ENCODE measurements at places on chromosomes 6 and 20.

DNA sequence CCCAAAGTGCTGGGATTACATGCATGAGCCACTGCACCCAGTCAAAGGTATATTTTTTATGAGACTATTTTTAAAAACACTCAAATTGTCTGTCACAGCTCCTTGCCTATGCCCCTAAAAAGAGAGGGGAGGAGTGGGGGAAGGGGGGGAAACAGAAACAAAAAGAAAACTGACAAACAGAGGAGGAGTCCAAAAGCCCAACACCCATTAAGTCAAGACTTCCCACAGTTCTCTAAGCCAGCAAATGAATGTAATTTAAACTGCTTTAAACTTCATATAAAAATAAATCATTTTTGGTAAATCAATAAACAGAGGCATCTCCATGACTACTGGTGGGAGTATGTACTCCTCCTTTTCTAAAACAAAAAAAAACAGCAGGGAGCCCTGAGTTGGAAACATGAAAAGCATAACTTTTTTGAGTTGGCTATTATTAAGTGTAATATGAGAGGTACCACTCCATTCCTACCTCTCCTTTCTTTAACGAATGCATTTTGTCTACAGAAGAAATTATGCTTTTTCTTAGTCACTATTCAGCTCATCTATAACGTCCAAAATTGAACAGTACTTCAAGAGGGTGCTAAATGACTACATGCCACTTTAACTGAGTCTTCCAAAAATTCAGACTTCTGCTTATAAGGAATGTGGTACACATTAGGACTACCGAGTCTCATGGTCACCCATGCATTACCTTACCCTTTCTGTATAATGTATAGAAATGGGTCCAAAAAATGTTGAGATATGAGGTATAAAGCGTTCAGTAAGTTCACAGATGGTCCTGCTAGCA, 119.0 kb upstream of the PRSS16 start:
- DNase-seq = no peak

DNA sequence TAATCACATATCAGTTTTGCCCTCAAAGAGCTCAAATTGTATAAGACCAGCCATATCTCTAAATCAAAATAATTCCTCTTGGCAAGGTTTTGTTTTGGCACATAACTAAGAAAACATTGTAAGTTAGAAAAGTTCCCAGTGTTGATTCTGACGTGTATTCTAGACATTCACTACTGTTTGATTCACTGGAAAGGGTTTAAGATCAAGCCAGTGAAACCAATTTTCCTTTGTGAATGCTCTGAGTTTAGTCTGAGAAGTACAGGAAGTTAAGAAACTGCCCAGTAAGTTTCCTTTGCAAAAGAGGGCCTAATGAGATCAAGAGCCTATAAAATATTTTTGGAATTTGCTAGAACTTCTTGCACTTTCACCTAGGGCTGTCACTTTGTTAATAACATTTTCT, 143.0 kb downstream of the FNDC1 start:
- DNase-seq = no peak

- DNase-seq = no peak
Observed at GRCh38 chr20:44208165-44208564, 2.4 kb downstream of the OSER1 start.

DNA sequence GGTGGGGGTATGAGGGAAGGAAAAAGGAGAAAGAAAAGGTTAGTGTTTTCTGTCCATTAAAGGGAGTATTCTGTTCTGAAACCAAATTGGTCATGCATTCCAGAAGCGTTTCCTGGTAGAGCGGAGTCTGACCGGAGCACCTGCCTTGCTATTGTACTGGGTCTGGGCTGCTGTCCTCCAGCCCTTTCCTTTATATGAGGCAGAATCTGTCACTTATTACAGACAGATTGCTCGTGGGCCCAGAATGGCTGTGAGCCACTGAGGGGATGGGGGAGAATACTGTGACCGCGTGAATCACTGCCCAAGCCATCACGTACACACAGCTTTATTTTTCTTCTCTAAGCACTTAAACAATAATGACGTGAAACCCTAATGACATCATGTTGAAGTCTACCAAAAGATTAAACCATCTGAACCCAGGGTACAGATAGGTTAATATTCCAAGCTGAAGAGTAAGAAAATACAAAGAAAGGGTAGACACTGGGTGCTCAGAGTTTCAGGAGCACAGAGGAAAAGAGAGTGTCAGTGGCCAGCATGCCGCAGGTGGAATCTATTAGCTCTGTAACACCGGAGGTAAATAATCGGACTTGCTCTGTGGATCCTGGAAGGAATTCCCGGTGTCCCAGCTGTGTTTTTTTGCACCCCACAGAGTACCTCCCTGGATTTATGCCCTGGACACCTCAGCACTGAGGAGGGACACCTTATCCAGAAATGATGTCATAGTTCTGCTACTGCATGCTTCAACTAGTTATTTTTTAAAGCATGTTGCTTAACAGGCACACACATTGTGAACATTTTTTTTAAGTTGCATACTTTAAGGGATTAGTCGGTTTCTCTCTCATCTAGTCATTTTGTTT, 573.3 kb downstream of the PKHD1 start:
- DNase-seq = no peak

DNA sequence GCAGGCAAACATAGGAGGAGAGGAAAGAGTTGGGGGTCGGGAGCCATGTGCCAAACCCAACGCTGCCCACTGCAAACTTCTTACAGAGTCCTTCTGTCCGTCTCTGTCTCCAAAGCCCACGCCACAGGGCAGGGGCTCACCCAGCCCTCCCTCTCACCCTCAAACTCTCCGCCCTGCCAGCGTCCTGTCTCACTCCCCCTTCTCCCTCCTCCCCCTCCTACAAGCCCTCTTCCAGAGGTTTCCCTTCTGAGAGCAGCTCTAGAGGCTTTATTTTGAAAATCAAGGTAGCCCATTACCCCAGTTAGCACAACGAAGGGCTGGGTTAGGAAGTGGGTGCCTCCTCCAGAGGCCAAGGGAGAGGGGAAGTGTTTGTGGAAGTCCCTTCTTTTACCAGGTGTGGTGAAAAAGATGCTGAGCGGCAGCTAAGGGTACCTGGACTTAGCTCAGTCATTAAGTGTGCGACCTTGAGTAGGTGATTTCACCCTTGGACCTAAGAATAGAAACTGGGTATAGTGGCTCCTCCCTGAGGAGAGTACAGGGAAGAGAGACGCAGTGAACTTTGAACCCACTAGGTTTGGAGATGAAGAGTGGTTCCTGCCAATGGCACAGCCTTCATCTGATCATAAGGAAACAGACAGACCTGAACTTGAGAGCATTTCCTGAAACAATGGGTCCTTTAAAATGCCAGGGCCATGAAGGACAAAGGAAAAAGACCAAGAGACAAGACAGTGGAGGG, 123.8 kb downstream of the BANF2 start:
- DNase-seq = peak; percentile 29

- DNase-seq = no peak
Observed at GRCh38 chr20:32580970-32581838, 3.9 kb downstream of the NOL4L start.

DNA sequence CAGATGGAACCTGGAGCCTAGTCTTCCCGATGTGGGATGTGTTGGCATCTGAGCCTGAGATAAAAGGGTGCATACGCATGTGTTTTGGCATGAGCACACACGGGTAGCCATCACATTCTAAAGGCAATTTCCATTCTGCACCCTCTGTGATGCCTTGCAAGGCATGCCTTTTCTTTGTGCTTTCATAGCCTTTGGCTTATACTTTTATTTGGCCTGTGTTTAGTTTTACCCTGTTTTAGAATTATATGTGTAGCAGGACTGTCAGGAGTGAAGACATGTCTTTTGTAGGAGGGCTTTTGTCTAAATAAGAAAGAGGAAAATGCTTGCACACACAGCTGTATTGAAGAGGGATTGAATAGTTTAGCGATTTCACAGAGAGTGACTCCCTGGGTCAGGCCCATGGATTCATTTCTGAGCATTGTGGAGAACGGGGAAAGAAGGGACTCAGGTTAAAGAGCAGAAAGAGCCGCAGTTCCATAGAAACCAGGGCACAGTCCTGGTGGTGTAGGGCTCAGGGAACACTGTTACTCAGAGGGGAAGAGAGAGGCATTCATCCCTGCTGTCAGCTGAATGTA, 530.2 kb downstream of the DHX35 start:
- DNase-seq = no peak

- DNase-seq = no peak
Observed at GRCh38 chr6:101454106-101454676, 60.7 kb downstream of the GRIK2 start.

DNA sequence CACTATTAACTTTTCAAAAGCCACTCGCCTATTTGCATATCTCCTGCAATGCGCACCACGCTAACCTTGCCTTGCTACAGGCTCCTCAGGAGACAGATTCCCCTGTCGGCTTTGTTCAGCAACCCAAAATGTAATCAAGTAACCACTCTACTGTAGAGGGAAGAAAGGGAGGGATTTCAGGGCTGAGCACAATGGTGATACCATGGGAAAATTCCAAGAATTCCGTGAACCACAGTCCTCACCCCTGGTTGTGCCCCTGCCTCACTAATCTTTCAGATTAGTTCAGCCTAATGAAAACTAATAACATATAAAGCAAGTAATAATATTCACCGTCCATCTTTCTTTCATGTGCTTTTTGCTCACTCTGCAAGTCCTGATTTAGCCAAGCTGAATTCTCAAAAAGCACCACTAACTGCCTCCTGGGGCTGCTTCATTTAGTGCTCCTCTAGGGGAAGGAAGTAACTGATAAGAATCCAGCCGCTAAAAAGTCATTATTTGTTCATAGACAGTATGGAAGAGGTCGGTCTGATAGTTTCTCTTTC, 6.6 kb downstream of the CITED2 start:
- DNase-seq = no peak

DNA sequence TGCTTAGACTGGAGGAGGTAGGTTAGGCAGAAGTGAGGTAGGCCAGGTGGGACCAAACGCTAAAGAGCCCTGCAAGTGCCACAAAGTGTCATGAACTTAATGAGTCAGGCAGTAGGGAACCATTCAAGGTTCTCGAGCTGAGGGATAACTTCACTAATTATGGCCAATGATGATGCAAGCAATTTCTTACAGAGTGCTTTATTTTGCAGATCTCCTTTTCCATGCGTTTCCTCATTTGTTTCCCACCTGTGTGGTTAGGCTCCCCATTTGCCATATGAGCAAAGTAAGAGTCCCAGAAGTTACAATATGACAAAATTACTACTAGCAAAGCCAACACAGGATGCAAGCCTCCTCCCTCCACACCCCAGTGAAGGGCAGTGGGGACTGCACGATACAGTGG, 36.5 kb upstream of the PSMF1 start:
- DNase-seq = no peak

- no peak for DNase-seq
Observed at GRCh38 chr6:150534553-150534952, 65.1 kb upstream of the PLEKHG1 start.

DNA sequence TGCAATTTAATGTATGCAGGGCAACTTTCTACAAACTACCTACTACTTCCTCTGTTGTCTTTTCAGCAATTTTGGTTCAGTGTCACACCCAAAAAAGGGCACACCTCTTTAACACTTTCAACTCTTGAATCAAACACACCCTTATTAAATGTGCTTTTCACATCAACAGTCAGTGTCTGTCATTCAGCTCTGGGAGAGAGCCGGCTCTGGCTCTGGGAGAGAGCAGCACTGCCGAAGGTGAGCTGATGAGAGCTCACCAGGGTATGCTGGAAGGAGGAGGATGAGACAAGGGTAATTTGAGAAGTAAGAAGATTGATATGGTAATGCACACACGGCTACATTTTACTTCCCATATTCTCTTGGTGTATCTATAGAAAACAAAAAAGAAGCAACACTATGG, 134.3 kb downstream of the RTN4IP1 start:
- DNase-seq = no peak

DNA sequence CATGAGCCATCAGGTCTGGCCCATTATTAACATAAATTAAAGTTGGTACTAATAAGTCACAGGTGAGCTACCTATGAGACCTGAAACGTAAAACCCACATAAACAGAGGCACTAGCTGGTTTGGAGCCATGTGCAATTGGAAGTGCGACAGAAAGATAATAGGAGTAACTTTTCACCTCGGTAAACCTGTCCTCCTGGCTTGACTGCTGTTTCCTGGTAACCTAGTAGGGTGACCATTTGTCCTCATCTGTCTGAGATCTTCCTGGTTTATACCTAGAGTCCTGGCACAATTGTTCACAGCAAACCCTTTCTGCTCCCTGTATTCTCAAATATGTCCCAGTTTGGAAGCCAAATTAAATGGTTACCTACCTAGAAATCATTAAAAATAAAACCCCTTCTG, 7.4 kb downstream of the TBC1D20 start:
- DNase-seq = no peak

GRCh38 chr6:118400098-118400497, 148.0 kb upstream of the PLN start:
- no peak for DNase-seq

GRCh38 chr20:43680981-43681380, 14.1 kb downstream of the MYBL2 start:
- no peak for DNase-seq

DNA sequence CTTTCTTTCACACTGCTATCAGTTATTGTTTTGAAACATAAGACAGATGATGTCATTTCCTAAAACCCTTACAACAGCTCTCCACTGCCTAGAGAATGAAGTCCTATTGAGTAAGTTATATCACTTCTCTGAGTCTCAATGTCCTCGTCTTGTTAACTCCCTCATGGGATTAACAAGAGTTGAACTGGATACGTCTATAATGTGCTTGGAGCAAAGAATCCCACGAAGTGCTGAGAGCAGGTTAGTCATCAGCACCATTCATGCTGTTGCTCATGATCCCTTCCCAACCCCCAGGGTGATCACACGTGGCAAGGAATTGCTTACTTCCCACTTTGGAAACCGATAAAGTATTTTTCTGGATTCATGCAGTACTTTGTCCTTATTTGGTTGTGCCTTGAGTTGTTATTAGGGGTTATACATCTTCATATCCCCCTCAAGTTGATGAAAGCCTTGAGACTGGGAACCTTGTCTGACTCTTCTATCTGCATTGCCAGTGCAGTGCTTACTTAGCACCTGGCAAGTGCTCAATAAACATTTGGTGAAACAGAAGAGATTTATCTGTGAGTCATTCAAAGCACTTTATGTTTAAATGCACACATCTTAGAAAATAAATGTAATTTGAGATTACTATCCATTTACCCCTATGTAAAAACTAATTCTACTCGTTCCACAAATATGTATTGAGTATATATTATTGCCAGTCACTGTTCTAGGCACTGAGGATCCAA, 487.5 kb downstream of the EPM2A start:
- no peak for DNase-seq

GRCh38 chr6:161804838-161805237, 531.0 kb upstream of the AGPAT4 start:
- DNase-seq = no peak

DNA sequence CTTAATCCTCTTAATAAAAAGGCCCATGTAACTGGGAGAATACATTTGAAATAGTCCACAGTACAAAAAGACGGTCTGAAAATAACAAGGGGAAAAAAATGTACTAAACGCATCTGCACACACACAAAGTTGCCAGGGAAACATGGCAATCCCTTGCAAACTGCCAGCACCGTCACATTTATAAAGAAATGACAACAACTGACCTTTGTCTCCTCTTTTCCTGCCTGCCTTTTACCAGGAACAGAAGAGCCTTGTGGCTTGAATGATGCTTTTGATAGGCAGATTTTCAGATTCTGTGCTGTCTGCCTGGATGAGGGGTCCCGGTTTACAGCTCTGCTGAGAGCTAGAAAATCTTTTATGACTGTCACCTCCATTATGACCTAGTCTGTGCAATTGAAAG, 308.6 kb upstream of the ZFP64 start:
- DNase-seq = no peak

GRCh38 chr20:33773412-33774089, 37.6 kb upstream of the CHMP4B start:
- no peak for DNase-seq

Data from cardiac septum (tissue), 1 donor.